Stimulated activated CD4-positive, alpha-beta T cell treated with anti-CD3 and anti-CD28 coated beads, Interleukin-1b, Interleukin-23, amount 100 ng/mL, for 1 hour (primary cell): ENCODE measurements at places on chromosomes 1 and 21.

- DNase-seq, result no peak
Measured at GRCh38 chr1:2480236-2480985, 4.3 kb downstream of the PLCH2 start.

DNA sequence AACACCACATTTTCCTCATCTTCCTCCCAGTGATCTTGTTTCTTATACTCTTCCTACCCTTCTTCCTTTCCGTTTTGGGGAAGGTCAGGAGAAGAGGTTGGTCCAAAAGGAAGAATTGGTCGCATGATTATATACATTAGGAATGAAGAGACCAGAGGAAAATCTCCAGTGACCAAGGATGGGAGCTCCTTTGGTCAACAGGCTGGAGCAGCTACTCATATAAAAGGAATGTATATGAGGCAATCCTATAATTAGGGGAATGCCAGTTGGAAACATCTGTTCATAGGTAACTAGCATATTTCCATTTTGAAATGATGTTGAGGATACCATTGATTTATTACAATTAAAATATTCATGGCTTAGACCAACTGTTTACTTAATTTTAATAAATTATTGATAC is 114.5 kb downstream of the LRRC40 start:
- DNase-seq, result no peak

DNA sequence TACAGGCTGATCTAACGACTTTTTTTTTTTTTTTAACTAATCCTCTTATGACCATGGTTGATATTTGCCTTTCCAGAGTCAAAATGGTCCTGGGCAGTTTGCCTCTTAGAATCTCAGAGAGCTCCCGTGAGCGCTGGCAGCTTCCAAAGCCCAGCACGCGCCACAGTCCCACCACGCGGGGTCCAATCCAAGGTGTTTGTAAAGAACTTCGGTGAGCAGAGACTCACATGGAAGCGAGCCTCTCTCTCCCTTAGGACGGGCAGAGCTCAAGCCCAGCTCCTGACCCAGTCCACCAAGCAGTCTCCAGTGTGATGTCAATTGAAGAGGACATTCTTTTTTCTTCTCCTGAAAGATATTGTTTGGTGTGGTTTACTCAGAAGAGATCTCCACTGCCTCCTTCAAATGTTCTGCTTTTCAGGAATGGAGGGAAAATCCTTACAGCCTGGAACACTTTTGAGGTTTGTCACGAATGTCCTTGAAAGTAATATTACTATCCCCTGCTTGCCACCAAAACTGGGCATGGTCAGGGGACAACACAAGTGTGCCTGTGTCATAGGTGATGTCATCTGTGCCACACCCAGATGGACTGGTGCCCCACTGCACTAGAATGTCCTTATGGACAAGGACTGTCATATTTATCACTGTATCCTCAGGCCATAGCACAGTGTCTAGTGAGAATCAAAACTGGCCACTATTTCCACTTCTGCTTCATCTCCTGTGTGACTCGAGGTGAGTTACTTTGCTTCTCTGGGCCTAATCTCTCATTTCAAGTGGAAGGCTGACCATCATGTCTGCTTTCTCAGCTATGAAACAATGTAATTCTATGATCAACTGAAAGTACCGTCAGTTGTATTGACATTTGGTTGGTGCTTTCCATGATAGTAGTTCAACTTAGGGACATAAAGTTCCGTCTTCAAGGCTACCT is 97.4 kb upstream of the EDEM3 start:
- DNase-seq, result no peak

GRCh38 chr1:21490774-21491487 is 18.3 kb upstream of the ALPL start:
- DNase-seq, result no peak

DNA sequence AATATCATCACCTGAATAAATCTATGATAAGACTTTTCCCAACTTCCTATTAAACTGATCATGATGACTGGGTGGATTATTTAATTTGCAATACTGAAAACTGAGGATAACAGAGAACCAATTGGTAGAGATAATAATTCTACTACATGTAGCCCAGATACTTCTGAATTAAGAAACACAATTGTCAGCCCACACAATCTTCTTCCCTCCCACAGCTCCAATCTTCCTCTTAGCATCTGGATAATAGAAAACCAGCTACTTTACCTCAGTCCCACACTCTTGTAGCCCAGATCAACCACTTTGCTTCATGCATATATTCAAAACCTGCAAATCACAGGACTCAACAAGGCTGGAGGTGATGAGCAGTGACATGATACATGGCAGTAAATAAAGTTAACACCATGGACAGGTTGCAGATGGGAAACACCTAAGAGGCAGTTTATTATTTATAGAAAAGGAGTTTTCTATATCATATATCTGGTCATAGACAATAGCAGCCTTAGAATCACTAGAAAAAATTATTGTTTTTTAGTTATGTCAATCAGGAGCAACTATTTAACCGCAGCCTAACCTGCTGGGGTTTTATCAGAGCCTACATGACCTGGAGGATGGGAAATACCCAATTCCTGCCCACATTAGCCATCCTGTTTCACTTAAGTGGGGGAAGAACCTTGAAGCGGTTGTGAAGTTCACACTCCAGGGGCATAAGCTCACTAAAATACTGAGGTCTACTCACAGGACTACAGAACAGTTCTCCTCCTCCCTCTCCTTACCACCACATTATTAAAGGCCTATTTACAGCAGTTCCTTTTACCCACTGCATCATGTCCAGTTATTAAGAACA is 16.7 kb downstream of the FRRS1 start:
- no peak for DNase-seq

DNA sequence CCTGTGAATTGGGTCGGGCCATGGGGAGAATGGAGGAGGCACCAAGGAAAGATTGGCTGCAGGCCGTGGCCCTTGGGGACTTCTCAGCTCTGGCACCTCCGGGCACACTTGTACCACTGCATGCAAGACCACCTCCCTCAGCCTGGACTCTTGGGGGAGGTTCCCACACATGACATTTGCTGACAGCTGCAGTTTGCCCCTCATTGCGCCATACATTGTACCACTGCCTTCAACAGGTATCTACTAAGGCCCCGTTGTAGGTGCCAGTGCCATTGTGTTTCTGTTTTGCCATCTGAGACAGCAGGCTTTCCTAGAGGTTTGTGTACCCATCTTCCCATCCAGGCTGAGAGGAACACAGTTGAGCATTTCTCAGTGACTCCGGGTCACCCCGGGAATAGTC is 159.4 kb upstream of the TMEM51 start:
- DNase-seq, result no peak

DNA sequence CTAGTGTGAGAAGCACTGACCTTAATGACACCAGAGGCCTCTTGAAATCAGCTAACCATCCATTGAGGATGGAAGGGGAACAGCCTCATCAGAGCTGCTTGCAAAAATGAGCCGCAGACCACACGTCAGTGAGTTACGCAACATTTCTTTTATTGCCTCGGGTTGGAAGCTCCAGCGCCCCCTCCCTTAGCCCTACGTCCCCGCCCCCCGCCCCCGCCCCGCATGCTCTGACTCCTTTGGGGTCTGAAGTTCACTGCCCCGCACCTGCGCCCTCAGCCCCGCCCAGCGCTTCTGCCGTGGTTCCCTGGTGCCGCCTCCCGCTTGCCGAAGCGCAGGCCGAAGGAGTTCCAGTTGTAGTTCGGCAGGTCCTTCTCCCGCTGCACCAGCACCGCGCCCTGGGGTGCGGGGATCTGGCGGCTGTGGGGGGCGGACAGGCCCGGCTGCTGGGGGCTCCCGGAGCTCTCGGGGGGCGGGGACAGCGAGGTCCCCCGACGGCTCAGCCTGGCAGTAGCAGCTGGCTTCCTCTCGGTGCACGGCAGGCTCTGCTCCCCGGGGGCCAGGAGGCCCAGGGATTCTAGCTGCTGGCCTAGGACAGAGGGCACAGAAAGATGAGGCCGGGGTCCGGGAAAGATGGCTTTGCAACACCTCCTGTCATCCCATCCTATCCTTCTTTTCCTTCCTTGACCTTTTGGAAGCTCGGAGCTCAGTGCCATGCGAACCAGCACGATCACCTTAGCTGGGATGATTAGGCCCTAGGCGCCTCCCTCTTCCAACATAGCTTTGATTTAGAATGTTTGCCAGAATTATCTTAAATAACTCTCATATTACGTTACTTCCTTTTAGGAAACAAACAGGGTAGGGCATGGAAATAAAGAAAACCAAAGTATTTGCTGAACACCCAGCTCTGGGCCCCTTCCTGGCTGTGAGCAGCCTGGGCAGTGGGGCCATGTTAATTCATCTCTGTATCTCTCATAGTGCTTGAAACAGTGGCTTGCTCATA is 5.8 kb downstream of the KISS1 start:
- no peak for DNase-seq

GRCh38 chr1:29254346-29254745 is 18.0 kb downstream of the PTPRU start:
- no peak for DNase-seq

- DNase-seq, result no peak
Measured at GRCh38 chr1:174072581-174072980, 50.4 kb upstream of the RC3H1 start.

DNA sequence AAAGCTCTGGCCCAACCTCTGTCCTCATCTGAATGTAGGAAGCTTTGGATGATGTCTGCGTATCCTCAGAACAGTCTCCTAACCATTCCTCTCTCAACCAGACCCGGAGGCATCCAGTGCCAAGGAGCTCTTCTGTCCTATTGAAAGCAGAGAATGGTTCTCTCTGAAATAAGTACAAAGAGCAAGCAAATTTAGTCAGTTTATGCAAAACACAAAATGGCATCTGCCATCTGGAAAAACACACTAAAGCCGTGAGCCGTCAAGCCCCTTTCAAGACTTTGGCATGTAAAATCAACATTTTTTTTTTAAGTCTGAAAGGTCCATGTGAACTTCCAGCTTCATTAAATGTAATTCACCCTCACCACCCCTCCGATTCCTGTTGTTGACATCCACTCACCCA is 21.7 kb upstream of the PROX1 start:
- DNase-seq, result no peak

- DNase-seq, result no peak
Measured at GRCh38 chr1:203453616-203454015, 22.0 kb upstream of the PRELP start.

DNA sequence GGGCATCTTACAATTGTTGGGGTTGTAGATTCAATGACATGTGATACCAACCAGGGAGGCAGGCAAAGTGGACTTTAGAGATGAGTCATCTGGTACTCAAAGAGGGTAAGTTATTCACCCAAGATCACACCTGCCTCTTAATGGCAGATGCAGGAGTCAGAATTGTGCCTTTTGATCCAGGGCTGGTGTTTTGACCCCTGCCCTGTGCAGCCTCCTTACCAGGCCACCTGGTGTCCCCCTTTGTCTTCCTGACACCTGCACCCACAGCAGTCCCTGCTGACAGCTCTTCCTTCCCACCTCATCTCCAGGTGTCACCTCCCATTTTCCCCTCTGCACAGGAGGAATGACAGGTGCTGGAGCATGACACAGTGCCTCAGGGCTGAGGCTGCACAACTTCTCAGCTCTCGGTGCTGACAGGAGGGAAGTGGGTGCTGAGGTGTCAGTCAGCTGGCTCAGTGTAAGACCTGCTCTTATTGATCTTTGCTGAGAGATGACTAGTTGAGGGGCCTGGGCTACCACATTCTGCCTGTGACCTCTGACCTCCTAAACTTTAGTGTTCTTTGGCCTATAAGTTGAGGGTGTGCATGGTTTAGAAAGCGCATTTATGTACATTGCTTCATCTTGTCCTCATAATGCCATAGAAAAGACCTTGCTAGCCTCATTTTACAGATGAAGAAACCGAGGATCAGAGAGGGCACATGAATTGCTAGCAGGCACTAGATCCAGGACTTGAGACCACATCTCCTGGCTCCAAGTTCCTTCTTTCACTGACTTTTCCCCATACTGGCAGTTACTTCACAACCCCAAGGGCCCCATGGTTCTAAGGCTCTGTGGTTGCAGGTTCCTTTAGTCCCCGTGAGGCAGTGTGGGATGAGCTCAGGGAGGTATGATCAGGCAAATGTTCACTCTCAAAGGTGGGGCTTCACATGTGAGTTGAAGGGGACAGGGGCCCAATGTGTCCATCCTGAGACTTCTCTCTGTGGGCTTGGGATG is 31.3 kb downstream of the CACNA1E start:
- DNase-seq, result no peak

GRCh38 chr1:21514245-21514644 is 5.0 kb downstream of the ALPL start:
- no peak for DNase-seq

DNA sequence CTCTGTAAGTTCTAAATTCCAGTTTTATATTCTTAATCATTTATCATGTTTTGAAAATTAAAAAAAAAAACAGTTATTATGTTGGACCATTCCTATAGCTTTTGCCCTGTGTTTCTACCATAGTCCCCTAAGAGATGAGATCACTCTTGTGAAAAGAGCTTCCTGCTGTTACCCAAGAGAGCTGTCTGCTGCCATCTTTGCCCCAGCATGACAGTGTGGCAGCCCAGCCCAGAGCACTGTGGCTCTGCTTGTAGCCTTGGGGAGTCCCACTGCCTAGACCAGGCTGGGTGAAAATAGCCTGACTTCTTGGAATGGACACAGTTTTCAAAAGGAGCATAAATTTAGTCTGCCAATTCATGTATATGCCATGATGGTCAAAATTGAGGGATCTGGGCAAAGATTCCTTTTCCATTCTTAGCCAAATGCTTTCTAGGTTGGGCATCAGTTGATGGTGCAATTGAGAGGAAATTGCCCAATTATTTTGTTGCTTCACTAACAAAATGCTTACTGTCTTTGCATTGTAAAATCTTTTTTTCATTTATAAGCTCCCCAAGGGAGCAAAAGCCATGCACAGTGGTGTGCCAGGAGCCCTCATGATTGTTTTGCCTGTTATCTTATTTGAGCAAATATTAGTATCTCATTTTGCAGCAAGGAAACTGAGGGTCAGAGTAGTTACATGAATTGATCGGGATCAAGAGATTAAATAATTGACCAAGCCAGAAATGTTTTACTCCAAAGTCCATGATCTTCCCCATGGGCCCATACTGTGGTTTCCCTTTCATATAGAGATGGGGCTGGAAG is 72.8 kb downstream of the ETS2 start:
- DNase-seq, result no peak

DNA sequence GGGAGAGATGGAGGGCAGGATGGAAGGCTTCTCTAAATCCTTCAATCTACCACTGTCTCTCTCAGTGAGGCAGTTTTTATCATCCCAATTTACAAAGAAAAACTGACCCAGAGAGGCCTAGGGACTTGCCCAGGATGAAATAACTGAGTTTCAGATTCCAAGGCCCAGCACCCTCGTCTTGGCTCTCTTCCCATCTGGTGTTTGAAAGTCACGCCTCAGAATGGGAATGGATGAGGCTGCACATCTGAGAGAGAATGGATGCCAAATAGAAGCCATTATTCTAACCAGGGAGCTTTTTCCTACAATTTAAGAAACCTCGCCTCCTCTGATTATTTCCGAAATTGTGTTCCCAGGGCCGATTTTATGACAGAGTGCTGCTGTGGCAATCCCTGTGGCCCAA is 10.6 kb upstream of the KCNN3 start:
- no peak for DNase-seq

GRCh38 chr1:163570071-163570470 is 248.3 kb downstream of the NUF2 start:
- DNase-seq, result no peak

DNA sequence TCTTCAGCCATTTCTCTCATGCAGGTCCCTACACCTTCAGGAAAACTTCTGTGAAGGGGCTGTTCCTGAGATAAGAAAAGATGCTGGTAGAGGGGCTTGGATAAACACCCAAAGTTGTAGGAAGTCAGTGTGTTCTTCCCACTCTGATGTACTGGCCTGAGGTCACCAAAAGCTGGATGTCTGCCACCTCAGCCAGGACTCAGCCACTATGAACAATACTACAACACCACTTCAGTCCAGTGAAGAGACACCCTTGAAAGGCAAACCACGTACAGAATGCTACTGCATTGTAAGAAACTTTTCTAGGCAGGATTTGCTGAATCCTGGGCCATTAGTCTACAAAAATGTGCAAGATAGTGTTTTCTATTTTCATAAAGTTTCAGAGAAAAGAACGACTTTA is 2.4 kb downstream of the PTPN14 start:
- DNase-seq, result no peak
